H7 (cell line): ENCODE measurements at places on chromosomes 4 and X.

- no peak for DNase-seq
These were observed 510.4 kb downstream of the PCDH7 start for GRCh38 chr4:31230594-31230993.

DNA sequence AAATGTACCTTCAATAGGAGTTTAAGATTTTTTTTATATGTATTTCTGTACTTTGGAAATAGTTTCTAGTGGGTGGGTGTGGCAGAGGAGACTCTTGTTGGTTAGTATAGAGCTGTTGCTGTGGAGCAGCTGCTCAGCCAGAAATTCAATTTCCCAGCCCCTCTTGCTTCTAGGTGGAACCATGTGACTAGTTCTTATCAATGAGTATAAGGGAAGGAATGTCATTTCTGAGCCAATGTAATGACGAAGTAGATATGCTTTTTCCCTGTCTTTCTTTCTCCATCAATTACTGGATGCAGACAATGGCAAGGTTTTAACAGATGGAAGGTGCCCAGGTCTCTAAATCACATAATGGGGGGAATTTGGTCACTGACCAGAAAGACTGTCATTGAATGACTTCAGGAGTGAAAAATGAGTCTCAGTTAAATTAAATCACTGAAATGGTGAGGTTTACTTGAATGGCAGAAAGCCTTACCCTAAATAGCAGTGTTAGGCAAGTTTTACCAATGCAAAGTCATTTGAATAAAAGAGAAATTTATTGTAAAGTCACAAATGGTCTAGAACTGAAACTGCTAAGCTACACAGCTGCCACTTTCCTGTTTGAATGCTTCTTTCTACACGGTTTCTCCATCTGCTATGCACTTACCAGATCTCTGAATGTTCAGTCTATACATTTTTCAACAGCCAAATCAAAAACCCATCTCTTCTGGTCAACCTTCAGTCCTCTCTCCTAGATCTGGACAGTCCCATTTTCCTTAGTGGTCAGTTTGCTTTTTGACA is 795.4 kb upstream of the MAGEB2 start:
- no peak for DNase-seq

- DNase-seq: peak; percentile 16
These were observed 97.8 kb upstream of the ANK2 start for GRCh38 chr4:112951362-112952312.

GRCh38 chrX:106726485-106727437 is at the start of gene RNF128:
RNF128 (plus strand) TSS chrX:106726701; CDS start chrX:106726914, 213 bp downstream.
- DNase-seq: peak; percentile 85

- DNase-seq: no peak
These were observed 1009.8 kb upstream of the SLIT2 start for GRCh38 chr4:19241895-19242294.

DNA sequence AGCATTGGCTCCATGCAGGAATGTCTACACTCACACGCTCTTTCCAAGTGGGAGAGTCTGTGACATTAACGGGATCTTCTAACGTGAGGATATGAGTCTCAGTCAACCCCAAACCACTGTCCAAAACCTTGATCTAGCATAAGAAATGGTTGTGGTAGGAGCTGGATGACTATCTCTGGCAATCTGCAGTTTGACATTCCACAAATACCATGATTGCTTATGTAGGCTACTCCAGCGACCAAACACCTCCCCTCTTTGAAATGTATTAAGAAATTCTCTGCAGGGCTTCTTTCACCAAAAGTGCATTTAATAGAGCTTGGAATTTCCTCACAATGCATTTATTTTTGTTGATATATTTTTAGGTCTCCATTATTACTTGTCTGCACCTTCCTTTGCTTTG is 14.1 kb upstream of the STX18 start:
- no peak for DNase-seq

- DNase-seq: no peak
These were observed 97.8 kb downstream of the DOCK11 start for GRCh38 chrX:118593407-118593806.

- no peak for DNase-seq
These were observed 173.4 kb downstream of the RTL9 start for GRCh38 chrX:110531873-110532580.

DNA sequence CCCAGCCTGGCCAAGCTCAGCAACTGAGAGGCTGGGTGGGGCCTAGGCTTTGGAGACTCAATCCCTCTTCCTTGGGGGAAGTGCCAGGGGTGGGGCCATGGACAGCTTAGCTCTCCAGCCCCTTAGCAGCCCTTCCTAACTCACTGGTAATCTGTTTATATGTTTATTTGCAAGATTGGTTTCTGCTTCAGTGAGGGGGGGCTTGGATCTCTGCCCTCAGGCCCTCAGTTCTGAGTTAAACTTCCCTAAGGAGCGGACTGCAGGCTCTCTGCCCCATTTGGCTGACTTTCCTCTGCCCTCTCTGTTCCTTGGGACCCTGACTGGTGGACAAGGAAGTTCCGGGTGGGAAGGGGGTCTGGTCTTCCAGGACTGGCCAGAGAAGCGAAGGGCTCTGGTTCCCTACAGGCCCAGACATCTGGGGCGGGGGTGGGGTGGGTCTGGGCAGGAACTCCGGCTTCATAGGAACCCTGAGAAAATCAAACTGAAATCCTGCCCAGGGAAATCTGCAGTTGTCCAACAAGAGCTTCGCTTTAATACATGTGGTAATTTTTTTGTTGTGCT is 51.4 kb downstream of the NALF2 start:
- DNase-seq: no peak

DNA sequence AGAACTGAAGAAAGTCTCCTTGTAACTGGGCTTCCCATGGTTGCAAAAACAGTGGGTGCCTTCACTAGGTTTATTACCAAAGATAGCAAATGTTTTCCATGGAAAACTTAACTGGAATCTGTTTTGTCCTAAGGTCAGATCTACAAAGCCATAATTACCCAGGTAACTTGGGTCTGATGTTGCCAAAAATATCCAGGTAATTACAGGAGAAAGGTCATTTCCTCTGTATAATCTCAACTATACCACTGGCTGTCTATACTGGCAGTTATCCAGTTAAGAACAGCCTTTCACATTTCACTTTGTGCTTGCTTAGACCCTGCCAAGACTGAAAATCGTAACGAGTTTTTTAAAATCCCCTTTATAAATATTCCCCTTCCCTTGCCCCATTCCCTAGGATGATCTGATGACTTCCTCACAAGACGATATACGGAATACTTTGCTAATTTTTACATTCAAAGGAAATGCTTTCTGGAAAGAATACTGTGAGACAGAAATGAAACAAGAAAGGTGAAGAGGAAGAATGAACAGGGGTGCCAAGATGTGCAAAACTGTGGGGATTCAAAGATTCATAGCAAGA is 105.5 kb downstream of the MAML3 start:
- no peak for DNase-seq

GRCh38 chr4:53075162-53075785 is 213.2 kb downstream of the RASL11B start:
- DNase-seq: no peak

DNA sequence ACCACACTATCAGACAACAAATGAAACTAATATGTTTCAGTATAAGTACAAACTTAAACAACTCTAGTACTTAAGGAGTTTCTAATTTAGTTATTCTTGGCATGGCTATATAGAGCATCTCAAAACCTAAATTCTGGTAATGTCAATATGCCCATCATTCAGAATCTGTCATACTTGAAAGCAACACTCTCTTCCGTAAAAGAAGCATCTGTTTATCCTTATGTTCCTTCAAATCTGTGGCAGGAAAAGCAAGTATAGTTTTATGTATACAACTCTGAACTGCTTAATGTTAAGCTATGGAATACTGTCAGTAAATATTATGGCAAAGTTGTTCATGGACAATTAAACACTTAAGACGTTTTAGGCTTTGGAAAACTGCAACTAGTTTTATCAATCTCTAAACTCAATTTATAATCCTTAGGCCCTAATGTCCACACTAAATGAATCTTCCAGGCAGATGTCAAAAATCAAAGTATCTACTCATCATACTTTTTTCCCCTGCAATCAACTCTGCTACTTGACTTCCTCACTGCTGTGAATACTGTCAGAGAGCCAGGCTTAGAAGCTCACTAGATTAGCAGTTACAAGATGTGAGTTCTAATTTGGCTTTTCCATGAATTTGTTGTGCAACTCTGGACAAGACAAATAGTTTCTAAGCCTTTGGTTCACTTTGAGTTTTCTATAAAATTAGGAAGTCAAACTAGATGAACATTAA is 109.4 kb downstream of the SCLT1 start:
- no peak for DNase-seq

GRCh38 chr4:183097231-183098018 is 1.6 kb upstream of the WWC2 start:
- peak; percentile 75 for DNase-seq

GRCh38 chr4:39363773-39364393 is 2.3 kb downstream of the RFC1 start:
- DNase-seq: no peak

DNA sequence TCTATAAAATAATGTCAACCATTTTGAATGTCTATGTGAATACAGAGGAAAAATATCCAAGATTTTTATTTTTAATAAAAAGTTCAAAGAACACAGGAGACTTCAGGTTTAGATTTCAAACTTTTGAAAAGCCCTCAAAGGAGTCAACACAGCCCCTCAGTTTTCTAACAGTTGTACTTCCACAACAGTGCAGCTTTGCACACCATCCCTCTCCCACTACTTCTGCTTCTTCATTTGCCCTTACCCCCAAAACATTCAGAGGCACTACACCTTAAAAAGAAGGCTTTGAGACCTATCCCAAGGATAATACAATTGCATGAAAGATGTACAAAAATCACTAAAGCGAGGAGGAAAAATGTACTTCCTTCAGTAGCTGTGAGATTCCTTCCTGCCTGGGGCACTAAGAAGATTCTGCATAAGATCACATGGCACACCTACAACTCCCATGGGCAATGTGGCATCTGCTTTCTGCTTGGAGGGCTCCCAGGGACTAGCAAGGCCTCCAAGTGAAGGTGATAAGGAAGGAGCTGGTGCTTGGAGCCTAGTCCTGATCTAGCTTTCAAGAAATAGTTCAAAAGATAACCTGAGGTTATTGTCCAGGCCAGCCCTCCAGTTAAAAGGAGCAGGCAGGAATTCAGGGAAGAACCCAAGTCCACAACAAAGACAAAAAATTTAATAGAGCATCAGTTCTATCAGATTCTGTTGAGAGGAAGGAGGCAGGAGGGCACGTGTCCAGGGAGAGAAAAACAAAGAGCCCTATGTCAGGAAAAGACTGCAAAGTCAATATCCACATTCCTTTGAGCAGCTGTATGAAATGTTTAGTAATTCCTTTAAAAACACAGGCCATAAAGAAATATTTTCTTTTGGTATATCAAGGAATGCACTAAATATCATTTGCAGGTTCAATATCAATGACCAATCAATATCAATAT is 19.1 kb downstream of the ARAP2 start:
- DNase-seq: no peak

DNA sequence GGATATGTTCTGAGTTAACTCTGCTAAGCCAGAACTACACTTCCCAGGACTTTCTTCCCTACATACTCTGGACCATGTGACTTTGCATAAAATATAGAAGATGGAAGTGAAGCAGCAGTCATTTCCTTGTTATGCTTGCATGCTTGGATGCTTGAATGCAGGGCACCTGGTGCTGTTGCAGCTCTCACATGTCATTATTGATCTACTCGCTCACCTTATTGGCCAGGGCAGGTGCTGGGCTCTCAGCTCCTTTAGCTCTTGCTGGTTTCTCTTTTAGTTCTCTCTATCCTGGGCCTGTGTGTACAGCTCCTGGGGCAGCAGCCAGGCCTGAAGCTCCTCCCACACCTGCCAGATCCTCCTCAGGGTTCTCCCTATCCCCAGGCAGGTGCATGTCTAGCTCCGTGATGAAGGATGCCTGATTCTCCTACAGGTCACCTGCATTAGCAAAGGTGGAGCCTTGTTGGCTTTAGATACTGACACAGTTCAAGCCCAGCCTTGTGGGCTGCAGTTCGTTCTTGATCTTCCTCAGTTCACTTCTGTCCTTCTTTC is 53.3 kb downstream of the MED28 start:
- no peak for DNase-seq

DNA sequence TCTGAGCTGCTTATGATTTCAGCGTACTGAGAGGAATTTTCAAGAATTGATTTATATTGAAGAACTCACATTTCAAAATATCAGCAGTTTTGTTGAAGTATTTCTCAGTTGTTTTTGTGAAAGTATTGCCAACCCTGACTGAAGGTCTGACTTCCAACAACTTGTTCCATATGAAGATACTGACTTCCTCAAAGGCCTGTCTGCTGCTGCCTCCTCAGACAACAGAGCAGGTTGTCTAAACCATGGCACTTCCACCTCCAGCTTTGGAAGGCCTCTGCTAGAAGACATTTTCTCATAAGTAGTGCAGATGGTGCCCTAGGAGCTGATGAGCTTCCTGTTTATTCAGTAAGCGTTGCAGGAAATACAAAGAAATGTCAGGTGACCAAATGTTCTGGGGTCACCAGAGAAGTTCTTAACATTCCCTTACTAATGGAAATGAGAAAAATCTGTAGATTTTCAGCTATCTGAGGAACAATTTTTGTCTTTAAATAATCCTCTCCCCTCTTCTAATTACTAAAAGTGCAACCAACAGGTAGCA is 28.8 kb downstream of the FGF2 start:
- DNase-seq: no peak

- DNase-seq: no peak
These were observed 294.8 kb downstream of the ASMT start for GRCh38 chrX:1909419-1910206.

DNA sequence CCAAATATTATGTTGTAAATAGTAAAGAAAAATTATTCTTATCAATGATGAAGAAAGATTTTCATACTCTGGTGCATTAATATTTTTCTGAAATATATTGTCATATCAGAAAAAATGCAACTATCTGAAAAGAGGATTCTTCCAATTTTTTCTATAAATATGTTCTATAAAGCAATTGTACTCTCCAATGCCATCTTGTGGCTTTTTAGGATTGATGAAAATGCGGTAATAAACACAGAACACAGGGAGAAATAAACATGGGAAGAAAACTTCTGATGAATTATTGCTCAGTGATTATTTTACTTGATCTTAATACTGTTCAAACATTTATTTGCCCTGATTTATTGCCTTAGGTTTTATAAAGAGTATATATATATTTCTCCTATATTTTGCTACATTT is 215.4 kb downstream of the IL1RAPL1 start:
- DNase-seq: no peak

DNA sequence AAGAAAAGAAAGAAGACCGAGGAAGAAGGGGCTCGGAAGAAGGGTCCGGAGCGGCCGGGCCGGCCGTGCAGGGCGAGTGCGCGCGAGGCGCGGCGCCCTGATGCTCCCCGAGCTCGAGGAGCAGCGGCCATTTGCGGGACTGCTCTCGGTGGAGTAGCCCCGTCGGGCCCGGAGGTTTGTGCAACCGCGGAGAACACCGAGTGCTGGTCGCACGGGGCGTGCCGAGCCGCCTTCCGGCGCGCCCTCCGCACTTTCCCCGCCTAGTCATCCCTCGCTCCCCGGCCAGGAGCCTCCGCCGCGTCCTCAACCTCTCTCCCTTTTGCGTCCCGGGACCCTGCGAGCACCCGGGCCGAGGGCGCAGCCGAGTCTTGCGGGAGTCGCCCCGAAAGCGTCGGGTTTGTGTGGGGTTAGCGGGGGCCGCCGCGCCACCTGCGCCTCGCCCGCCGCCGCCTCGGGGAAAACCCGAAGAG is 127.4 kb downstream of the LAS1L start:
- DNase-seq: peak; percentile 11
